Stimulated activated CD8-positive, alpha-beta memory T cell treated with anti-CD3 and anti-CD28 coated beads, Interleukin-7, amount 100 ng/mL, for 4 hours (primary cell): ENCODE measurements at places on chromosomes 7 and 10.
A peak's percentile ranks its signal among the peaks of the same experiment; 100 is the strongest.

- DNase-seq = no peak
These were observed 47.9 kb upstream of the CNPY1 start for GRCh38 chr7:155594163-155594732.

- no peak for DNase-seq
These were observed 19.0 kb upstream of the DMBT1 start for GRCh38 chr10:122541541-122542002.

GRCh38 chr10:97822261-97822687 is 27.4 kb upstream of the GOLGA7B start:
- DNase-seq = no peak

- no peak for DNase-seq
These were observed 645 bp downstream of the SLC26A4 start for GRCh38 chr7:107661081-107661864.

- DNase-seq = no peak
These were observed 6.3 kb downstream of the ZNF212 start for GRCh38 chr7:149245744-149246143.

DNA sequence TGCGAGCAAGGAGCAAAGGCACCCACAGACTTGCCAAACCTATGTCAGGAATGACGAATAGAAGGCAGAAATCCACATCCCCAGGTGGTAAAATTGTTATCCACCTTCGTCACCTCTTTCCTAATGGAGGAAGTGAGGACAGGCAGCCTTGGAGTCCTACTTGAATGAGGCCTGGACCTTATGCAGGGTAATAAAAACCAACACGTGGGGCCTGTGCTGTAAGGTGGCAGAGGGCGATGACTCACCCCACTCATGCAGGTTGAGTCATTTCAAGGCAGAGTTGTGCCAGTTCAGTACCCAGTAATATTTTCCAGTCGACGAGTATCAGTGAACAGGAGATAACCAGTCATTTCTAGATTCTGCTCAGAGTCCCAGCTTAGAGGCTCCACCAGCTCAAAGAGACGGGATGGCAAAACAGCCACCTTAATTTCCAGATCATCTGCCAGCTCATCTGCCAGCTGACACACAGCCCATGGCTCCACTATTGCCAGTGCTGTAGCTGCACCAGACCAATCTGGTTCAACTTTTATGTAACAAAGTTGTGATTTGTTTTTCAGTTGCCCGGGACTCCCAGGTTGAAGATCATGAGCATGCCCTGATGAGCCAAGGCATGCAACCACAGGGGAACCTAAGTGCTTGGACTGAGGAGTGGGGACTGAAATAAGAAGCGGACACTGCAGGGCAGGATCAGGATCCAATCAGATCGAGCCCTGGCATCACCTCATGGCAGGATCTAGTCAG is 176.2 kb upstream of the ITGB1 start:
- DNase-seq = peak; percentile 83

GRCh38 chr7:112080978-112081377 is 125.2 kb downstream of the DOCK4 start:
- DNase-seq = no peak

GRCh38 chr7:101553771-101554445 is 75.2 kb downstream of the MYL10 start:
- DNase-seq = no peak

GRCh38 chr7:114720725-114721124 is 201.2 kb upstream of the MDFIC start:
- no peak for DNase-seq

DNA sequence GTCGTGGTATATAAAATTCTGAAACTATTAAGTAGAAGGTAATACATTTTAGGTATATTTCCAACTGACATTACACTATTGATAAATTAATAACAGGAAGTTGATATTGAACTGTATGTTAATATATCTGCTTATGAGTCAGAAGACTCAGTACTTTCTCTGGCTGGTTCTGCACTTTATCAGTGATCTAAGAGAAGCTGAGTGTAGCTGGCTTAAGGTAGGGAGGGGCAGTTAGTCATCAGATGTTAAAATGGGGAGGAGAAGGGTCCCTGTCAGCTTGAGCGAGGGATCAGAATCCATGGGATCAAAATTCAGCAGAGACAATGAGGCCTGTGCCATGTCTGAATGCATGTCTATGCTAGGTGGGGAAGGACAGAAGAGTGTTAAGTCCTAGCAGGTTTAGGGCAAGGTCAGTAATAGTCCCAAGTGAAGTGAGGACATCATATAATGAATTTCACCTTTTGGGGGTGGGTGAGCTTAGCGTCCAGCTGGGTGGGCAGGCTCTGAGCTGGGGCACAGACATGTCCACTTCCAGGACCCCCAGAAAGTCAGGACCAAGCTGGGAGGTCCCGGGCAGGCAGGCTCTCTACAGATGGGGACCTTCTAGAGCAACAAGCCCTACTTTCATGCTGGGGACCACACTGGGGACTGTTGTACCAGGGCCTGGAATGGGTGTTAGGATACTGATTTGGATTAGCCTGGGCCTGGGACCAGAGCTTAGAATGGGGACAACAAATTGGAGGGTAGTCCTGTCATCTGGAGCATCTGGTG is 82.9 kb downstream of the WDFY4 start:
- no peak for DNase-seq

DNA sequence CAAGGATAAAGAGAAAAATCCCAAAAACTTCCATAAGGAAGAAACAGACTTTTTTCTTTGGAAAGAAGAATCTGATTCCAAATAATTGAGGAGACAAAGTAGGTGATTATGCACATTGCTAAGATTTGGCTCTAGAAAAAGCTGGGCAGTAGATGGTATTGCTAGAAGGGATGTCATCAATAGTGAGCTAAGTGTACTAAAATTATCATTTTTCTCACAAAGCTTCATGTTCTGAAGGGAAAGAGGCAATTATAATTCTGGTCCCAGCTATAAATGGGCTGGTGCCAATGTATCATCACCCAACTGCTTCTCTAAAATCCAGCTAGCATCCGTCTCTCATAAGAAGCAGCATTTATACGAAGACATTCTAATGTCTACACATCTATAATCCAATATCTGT is 23.9 kb downstream of the STEAP1 start:
- DNase-seq = no peak

- DNase-seq = no peak
These were observed 19.3 kb downstream of the VWA2 start for GRCh38 chr10:114258274-114258840.

- no peak for DNase-seq
These were observed 54.8 kb upstream of the FGL2 start for GRCh38 chr7:77254429-77254828.

- no peak for DNase-seq
These were observed 64.5 kb upstream of the C10orf90 start for GRCh38 chr10:126734967-126735366.

DNA sequence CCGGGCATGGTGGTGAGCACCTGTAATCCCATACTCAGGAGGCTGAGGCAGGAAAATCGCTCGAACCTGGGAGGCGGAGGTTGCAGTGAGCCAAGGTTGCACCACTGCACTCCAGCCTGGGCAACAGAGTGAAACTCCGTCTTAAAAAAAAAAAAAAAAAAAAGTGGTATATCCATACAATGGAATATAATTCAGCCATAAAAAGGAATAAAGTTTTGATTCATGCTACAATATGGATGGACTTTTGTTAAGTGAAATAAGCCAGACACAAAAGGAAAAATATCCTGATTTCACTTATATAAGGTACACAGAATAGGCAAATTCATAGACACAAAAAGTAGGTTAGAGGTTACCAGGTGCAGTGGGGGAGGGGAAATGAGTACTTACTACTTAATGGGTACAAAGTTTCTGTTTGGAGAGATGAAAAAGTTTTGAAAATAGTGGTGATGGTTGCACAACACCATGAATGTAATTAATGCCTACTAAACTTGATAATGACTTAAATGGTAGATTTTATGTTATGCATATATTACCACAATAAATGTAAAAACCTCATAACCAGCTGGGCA is 53.9 kb downstream of the FGFR2 start:
- no peak for DNase-seq

- no peak for DNase-seq
These were observed 46.6 kb downstream of the LRRN3 start for GRCh38 chr7:111137296-111138192.

DNA sequence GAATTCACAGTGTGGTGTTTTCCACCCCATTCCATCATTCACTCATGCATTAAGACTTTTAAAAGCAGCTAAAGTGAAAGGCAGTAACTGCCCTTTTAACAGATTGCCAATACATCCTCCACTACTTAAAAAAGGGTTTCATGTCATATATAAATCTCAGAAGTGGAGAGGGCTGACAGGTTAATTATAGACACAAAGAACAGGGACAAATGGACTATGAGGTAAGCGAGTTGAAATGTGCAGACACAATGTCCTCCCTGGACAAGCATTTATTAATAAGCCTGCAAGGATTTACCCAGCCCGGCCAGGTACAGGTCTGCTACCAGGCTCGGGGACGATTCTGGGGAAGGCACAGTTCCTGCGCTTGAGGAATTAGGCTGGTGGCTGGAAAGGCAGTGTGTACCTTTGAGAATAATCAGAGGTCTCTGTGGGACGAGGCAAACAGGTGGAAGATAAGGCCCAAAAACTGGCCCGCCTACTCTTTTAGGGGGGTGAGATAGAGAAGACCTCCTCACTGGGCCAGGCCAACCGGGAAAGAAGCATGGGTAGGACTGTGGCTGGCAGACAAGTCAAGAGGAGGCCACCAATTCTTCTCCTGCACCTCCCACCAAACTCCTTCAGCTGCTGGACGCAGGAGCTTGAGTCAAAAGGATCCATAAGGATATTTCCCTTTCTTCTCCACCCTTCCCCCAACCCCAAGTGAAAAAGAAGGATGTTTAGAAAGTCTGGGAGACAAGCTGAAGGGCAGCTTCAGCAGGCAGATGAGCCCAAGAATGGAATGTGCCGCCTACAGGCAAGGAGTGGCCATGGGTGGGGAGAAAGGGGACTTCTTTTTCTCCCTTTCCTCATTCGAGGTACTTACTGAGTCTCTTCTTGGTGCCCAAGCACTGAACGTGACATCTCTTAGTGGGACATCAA is 1.5 kb downstream of the PDLIM1 start:
- no peak for DNase-seq

DNA sequence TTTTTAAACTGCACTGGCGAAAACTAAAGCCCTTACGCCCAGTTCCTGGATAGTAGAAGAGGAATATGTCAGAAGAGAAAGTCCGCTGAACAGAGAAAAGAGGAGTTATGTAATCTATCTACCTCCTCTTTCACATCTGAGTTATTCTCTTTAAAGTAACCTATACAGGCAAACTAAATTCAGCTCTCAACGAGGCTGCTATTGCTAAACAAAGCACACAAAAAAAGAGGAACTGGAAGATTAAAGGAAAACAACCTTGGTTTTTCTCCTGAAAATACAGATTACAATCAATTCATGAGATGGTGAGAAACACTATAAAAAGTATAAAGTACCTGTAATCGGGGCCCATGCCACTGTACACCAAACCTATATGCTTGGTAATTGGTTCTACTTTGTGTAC is 5.8 kb downstream of the PSMA2 start:
- no peak for DNase-seq

DNA sequence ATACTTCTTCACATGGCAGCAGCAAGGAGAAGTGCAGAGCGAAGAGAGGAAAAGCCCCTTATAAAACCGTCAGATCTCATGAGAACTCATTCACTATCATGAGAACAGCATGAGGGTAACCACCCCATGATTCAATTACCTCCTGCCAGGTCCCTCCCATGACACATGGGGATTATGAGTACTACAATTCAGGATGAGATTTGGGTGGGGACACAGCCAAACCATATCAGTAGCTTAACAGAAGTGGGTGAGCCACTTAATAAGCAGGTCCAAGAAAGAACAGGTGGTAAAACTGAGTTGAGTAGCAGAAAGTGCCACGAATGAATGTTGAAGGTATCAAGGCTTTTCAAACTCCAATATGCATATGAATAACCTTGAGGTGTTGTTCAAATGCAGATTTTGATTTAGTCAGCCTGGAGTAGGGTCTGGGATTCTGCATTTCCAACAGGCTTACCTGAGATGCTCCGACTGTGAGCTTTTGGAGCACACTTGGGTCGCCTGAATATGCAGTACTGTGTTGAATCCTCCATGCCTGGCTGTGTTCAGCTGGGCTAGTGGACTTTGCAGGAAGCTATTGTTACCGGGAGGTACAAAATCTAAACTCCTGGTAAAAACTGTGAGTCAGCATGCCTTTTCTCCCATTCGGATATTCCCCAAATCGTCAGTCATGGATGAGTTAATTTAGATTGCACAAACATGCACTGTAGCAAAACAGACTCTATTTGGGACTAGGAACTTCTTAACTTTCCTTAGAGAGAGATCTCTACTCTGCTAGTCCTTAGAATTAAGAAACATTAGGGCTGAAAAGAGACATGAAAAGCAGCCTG is 69.0 kb upstream of the PRKCQ start:
- no peak for DNase-seq

DNA sequence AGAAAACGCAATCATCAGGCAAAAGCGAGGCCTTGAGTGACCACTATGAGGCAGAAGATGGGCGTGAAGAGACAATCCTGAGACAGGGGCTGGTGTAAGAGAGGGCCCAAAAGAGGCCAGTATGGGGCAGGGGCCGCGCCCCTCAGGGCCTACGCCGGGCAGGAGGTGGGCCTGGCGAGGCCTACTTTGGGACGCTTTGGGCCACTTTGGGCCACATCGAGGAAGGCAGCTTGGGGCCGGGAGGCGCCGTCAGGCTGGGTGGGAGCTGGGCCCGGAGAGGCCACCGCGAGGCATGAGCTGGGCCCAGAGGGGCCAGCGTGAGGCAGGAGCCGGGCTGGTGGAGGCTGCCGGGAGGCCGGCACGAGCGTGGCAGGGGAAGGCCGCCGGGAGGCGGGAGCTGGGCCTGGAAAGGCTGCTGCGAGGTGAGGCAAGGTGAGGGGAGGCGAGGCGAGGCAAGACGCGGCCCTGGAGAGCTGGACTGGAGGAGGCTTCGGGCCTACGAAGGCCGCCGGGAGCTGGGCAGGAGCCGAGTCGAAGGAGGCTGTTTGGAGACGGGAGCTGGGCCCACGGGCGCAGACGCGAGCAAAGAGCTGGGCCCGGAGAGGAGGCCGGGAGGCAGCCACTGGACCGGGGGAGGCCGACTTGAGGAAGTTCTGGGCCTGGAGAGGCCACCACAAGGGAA is 171.3 kb downstream of the TPST1 start:
- DNase-seq = no peak
